ENCODE measurements at places on chromosomes 13 and 19. TPM values are rescaled to one million over a fixed set of nuclear protein-coding genes. Genes with fewer than 3 reads are reported as not detected.

The LRFN3 gene
- total RNA-seq: 5.8 TPM

The IGFL3 gene
- total RNA-seq: 0.49 TPM

The TGFBR3L gene
- 0.73 TPM for total RNA-seq

The ZNF667 gene
- 3.9 TPM for total RNA-seq

The ATXN8OS gene
- total RNA-seq: not detected

The ADAT3 gene
- total RNA-seq: 5.0 TPM

The ZNF547 gene
- total RNA-seq: 2.9 TPM

The PGLYRP2 gene
- not detected for total RNA-seq

The HCST gene
- not detected for total RNA-seq

The ZNF468 gene
- total RNA-seq: 19.9 TPM

The GJB6 gene
- not detected for total RNA-seq

The GPR12 gene
- total RNA-seq: not detected

The ERICH4 gene
- total RNA-seq: not detected

The C19orf85 gene
- total RNA-seq: not detected

The HIPK4 gene
- 0.49 TPM for total RNA-seq

The ZNF473 gene
- total RNA-seq: 9.2 TPM

The KLHL1 gene
- not detected for total RNA-seq

The ATP7B gene
- total RNA-seq: 5.8 TPM

The PIK3R2 gene
- 45.8 TPM for total RNA-seq

The USHBP1 gene
- total RNA-seq: not detected

Measured in hair follicle dermal papilla cell (primary cell).